ENCODE measurements at places on chromosomes 6 and 20.

DNA sequence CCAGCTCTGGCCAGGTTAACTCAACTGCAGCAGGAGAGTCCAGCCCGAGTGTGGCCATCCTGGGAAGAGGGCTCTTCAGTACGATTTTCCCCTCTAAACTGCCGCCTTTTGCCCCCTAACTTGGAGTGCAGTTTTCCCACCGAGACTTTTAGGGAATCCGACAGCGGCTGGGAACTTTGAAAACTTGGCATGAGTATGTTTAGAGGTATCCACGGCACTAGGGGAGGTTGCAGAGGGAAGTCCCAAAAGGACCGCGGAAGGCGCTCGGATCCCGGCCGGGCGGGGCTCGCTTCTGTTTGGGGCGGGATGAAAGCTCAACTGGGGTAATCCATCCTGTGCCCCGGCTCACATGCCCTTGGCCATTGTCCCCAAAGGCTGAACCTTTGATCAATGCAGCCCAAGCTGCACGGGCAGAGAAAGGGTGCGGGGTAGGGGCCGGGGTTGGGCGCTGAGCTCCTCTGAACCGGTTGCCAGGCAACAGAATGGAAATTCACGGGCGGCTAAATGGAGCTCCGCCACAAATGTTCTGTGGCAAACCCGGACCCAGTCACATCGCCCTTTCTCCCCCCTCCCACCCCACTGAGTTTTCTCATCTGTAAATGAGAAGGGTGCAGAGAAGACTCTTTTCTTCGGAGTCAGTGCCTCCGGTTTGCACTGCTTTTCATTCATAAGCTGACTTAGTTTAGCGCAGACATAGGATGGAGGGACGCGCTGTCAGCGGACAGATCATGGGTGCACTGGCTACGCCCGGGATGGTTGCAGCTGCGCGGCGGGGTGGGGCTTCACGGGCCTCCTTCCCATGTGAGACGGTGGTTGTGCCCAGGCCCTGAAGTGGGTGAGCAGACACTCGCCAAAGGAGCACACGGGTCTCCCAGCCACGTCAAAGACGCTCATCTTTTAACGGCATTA lies 2.3 kb downstream of the BMP6 start:
- no peak for DNase-seq

DNA sequence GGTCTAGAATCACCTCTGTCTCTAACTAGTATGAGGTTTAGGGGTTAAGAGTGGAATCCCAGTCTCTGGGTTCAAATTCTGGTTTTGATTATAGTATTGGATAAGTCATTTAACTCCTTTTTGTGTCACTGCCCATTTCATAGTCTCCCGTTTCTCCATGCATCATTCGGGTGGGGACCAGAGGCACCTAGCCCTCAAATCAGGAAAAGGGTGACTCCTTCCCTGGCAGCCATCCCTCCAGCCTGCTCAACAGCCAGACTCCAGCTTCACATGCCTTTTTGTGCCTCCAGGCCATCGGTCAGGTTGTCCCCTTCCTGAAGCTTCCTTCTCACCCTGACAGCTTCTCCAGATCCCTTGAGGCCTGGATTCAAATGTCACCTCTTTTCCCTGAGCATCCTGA lies 139.8 kb downstream of the DHX35 start:
- no peak for DNase-seq

- no peak for DNase-seq
Observed at GRCh38 chr6:16851044-16851540, 89.8 kb upstream of the ATXN1 start.

GRCh38 chr20:43976547-43976946 lies 61.9 kb downstream of the TOX2 start:
- DNase-seq = peak; percentile 3

- DNase-seq = no peak
Observed at GRCh38 chr20:13659288-13659687, 20.6 kb upstream of the TASP1 start.

DNA sequence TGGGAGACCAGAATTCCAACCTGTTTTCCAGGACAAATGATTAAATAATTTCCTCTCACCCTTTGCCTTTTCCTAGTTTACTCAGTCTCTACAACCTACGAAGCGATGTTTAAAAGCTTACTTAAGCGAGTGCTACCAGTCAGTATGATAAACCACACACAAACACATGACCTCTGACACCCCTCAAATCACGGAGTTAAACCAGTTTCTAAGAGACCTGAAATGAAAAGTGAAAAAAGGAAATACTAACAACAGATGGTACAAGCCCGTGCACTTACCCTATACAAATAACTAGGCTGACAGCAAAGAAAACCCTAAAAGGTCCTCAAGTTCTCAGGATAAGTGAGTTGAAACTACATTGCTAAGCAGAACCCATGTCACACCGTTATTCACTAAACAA lies 7.7 kb downstream of the TNFRSF21 start:
- no peak for DNase-seq

- no peak for DNase-seq
Observed at GRCh38 chr6:89372506-89372901, 20.0 kb upstream of the UBE2J1 start.

GRCh38 chr20:821046-821730 lies 12.3 kb upstream of the FAM110A start:
- DNase-seq = no peak

DNA sequence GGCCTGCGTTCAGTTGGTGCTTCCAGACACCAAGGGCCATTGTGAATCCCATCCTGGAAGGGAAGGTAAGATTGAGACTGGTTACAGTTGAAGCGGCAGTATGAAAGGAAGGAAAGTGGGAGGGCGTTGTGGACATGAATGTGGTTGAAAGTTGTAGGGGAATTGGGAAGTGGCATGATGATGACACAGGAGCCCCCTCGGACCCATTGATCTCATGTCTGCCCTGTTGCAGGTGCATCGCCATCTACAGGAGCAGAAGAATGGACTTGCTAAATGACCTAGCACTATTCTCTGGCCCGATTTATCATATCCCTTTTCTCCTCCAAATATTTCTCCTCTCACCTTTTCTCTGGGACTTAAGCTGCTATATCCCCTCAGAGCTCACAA lies 5.5 kb downstream of the HLA-DQA1 start:
- DNase-seq = no peak

DNA sequence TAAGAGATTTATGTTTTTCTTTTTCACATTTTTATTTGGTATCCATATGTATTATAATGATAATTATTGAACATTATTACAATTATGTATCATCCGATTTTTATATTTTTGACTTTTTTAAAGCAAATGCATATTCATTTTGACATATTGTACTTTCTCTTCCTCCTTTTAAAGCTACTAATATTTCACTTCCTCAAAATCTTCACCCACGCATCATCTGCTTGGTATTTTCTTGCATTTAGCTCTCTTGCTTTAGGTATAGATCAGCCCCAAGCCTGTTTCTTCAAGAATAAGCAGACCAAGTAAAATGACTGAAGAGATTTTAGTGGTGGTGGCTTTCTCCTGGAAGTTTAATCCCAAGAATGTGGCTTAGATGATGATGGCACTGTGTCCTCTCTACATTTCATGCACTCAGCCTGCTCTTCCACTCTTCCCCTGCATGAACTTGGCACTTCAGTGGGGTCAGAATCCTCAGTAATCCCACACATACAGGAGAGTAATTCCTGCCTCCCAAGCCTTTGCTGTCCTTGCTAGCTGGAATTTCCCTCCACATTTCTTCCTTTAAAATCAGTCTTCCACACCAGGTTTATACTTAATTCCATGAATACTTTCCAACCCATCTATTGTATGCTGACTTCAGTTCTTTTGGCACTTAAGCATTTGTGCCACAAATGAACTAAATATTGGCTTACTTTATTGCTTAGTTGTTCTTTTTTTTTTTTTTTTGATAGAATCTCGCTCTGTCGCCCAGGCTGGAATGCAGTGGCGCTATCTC lies 8.2 kb downstream of the NCOA7 start:
- no peak for DNase-seq

- no peak for DNase-seq
Observed at GRCh38 chr6:13303668-13304017, 24.7 kb downstream of the TBC1D7 start.

DNA sequence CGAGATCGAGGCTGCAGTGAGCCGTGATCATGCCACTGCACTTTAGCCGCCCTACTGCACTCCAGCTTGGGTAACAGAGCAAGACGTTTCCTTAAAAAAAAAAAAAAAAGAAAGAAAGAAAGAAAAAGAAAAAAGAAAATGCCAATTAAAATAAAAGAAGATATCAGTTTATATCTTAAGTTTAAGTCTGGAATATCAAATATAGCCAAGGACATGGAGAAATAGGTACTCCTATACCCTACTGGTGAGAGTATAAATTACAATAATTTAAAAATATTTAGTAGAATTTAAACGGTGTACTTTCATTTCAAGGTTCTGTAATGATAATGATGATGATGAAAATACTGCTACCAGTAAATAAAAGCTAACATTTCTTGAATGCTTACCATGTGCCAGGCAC lies 3.8 kb upstream of the TRIM31 start:
- no peak for DNase-seq

DNA sequence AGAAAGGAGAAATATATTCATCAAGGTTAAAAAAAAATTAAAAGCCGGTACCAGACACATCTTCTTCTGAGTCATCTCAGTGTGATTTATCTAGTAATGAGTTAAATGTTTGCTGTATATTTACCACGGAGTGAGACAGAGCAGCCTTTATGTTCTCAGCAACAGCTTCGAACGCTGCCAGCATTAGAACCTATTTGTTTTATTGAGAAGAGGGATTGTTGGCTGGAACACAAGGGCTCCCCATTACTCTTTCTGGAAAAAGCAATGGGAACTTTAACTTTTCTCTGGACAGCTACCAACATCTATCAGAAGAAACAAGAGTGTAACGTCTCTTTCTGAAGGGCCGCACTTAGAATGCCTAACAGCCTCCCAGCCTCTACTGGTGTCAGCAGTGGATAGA lies 105.3 kb upstream of the TAB2 start:
- DNase-seq = no peak

DNA sequence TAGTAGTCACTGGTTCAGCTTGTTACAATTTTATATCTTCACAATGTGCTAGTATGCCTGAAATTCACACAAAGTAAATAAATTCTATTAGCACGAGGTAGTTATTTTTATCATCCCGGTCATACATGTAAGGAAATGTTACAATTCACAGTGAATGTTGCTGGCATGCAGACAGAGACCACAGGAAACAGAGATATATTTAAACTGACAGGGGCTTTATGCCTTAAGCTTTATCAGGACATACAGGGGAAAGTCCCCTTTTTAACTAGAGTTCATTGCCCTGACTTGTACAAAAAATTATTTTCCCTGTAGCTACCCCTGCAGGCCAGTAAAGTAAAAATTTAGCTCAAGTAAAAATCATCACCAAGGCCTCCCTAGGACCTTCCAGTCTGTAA lies 712.0 kb upstream of the NRSN1 start:
- no peak for DNase-seq

DNA sequence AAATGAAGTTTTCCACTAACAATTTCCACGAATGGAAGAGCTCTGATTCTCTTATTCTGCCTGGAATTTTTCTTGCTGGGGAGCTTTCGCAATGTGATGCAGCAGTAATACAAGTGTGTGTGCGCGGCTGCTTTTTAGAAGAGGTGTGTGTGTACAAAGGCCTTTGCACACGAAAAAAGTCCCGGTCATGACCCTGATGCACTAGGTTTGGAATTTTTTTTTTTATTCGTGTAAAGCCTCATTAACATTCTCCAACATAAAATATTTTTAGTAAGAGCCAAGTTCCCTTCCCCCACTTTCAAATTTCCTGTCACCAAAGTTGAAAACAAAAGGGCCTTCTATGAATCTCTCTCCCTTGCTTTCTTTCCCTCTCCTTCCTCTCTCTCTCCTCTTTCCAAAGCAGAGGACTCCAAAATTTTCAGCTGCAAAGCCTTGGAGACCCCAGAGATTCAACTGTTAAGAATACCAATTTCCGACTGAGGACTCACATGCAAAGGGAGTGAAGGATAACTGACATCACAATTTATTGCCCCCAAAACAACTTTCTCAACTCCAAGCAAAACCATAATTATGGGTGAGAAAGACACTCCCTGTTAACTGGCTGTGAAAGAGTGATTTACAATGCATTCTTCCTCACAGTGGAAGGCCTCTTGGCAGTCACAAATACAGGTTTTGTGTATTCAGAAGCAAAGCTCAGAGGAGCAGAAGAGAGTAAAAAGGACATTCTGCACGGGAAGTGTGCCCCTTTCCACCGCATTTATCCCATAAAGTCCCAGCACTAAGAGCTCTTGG lies 421.2 kb upstream of the JARID2 start:
- DNase-seq = no peak

- no peak for DNase-seq
Observed at GRCh38 chr20:35368666-35369423, 42.9 kb downstream of the UQCC1 start.

DNA sequence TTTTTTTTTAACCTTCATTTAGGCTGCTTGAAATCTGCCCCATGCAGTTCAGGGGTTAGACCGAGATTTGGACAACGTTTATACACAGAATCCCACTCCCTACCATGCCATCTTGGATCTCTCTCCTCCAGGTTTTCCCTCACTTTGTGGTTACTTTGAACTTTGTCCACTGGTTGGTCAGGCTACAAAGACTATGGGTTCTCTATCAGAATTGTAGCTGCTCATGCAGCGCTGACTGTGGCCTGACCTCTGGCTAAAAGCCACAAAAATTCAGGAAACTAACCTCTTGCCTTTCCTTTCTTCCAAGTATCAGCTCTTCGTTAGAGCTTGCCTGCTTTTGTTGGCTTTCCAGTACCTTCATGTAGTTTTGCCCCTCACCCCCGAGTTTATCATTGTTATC lies 44.9 kb upstream of the KCNG1 start:
- no peak for DNase-seq

DNA sequence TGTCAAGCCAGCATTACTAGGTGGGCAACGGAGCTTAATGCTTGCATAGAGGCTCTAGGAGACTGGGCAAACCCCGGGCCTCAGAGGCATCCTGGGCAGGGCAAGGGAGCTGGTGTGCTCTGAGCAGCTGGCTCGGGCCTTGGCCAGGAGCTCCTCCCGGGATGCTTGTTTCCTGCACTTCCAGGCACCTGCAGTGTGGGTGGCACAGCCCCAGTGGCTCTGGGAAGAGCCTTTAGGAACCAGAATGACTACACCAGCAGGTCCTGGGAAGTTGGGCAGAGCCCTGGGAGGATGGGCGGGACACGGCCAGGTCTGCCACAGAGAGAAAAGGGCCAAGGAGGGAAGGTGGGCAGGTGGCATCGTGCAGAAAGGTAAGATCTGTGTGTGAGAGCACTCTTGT lies 80.4 kb upstream of the CD93 start:
- no peak for DNase-seq

DNA sequence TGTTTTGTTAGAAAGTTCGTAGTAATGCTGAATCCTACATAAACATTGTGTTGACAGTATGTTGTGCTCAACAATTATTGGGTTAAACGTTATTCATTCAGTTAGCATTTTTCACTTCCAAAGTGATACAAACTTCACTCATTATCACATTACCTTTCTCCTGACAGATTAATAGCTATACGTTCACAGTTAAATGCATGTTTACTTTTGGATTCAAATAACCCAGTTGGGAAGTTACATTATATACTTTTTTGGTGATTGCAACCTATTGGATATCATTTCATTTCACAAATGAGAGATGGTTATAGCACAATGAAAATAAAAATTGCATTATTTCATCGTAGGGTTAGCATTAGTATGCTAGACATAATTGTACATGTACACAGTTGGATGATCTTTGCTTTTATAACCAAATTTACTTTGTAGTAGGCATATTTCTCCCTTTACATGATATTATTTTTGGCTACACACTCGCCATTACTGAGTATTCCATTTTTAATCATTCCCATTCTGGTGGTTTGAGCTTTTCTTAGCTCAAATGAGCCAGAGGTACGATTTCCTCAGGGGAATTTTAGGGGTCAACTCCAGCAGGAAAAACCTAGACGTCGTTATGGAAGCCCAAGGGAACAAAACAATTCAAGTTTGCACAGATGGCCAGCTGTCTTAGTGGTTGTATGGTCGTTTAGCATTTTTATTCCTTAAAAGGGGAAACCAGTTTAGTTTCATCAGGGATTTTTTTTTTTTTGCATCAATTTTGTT lies 2.1 kb upstream of the HIVEP1 start:
- DNase-seq = no peak

All from left lobe of liver (tissue), 2 donors.